NCI-H226 (cell line): ENCODE measurements at places on chromosomes 5 and 9.

- no peak for DNase-seq
Measured at GRCh38 chr9:89505911-89506310, 8.0 kb upstream of the SEMA4D start.

GRCh38 chr5:52453176-52453575 is 334.5 kb upstream of the ITGA1 start:
- DNase-seq, result no peak

DNA sequence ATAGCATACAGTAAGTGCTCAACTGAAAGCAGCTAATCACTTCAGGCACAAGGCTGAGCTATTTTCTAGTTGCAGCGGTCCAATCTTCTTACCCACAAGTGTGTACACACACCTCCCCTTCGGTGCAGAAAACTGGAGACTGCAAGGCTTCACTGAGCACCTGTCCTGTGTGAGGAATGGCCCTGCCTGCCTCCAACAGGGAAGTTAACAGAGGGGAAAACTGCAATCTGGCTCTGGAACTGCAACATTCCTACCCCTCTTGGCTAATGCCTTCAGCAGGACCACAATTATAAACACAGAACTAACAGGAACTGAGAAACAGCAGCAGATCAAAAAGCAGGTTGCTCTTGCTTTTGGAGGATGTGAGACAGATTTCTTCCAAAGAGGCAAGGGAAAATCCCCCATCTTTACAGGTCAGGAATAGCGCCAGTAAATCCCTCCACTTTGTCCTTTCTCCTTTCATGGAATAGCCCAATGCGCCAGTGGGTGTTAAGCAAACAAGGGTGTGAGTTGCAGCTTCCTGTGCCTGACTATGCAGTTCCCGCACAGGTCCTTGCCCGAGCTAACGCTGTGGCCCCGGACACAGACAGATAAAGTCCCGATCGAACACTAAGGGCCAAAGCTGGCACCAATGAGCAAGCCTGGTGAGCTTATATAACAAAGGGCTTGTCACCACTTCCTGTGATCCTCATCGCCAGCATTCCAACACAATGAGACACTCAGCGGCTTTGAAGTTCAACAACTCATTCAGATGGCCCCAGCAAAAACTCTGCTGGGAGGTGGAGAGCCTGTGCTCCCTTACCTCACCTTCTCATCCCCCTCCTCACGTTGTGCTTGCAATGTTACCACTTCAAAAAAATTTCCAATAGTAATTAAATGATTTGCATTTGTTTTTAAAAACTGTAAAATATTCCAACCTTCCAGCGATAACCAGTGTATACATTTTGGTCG is 21.5 kb downstream of the SHB start:
- DNase-seq, result peak; percentile 70

GRCh38 chr9:70486127-70486526 is 71.7 kb upstream of the KLF9 start:
- no peak for DNase-seq

DNA sequence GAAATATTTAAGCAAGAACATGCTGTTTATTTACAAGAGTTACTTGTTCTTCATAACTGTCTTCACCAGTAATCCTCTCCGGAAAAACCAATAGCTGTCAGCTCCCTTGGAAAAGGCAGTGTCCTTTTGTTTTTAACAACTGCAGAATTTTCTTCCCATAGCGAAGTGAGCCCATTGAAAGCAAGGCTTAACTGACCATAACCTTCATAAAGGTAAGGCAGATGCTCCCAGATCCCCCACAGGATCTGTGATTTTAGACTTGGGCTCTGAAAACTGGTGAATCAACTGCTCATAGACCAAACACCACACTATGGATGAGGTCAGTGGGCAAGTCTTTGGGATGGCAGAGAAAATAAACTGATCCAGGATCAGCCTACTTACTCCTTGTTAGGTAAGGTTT is 155.0 kb downstream of the GLIS3 start:
- DNase-seq, result no peak

GRCh38 chr5:161889971-161890370 is 42.1 kb downstream of the GABRA1 start:
- DNase-seq, result no peak

DNA sequence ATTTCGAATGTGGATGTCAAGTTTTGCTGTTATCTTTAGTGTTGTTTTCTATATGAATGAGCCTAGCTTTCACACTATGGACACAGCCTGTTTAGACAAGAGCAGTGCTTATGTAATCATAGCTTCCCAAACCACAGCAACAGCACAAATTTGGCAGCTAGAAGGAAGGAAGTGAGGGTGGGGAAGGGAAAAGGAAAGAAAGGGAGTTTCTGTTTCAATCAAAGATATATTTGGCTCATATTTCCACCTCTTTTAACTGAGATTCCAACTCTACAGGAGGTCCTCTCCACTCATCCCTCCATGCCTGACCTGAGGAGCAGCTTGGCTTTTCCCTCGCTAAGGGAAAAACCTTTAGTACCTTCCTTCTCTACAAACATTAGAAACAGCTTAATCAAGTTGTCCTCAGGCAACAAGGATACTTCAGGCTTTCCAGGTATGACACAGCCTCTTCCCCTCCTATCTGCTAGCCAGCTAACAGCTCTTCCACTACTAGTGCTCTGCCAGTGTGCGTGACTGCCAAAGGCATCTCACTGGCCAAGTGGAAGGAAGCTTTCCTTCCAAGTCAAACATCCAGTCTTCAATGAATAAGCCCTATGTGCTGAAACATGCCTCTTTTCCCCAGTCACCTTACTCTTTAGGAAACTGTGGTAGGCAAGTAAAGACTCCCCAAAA is 268.6 kb upstream of the PTGER4 start:
- DNase-seq, result peak; percentile 88

DNA sequence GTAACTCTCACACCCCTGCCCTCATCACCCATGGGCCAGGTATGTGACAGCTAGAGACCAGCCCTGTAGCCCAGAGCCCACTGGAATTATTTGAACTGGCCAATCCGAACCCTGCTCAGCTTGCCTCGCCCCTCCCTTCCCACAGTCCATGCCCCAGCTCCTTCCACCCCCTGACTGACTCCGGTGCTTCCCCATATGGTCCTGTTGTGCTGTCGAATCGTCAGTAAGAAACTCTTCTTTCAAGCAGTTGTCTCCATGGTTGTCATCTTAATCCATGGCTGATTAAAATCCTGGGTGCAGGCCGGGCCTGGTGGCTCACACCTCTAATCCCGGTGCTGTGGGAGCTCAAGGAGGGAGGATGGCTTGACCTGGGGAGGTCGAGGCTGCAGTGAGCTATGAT is 118.5 kb downstream of the COL23A1 start:
- DNase-seq, result no peak

DNA sequence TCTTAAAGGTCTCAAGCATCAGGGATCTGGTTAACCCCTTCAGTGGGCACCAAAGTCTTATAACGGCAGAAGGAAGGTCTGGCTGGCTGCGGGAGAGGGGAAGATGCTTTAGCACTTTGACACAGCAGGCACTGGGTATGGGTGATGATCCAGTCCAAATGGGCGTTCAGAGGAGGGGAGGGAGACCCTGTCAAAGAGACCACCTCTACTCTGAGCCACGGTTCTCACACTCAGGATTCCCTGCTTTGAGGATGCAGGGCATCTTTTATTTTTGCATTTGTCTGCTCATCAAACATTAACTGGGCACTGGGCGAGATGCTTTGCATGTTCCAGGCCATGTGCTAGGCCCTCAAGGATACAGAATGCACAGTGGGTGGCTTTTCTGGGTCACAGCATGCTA is 204.0 kb downstream of the DAB2IP start:
- DNase-seq, result no peak

DNA sequence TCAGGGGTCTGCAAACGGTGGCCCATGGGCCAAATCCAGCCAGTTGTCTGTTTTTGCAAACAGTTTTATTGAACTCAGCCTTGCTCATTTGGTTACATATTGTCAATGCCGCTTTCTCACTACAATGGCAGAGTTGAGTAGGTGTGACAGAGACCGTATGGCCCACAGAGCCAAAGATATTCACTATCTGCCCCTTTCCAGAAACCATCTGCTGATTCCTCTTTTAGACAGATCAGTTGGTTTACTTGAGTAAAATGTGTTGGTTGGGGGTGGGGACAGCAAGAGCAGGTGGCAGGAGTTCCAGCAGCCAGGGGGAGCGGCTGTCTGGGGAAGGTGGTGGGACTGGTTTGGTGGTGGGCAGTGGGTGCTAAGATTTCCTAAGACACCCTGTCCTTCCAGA is 54.8 kb downstream of the COL27A1 start:
- no peak for DNase-seq

GRCh38 chr9:101508211-101508610 is 25.4 kb upstream of the RNF20 start:
- DNase-seq, result peak; percentile 2

- DNase-seq, result no peak
Measured at GRCh38 chr9:134995792-134996120, 78.0 kb upstream of the FCN1 start.

DNA sequence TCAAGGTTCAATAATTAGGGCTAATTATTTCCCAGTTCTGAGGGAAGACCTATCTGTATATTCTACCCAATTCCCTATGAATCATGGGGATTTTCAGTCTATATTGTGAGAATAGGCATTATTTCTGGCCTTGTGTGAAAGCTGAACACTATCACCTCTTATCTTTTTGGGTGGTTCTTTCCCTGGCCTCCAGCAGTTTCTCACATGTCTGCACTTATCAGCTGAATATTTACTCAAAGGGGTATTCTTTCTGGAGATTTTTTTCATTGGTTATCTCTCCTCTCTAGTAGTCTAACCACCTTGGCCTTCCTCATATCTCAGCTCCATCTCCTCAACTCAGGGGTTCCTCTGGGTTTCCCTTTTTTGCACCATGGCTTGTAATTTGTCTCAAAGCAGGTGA is 64.9 kb upstream of the LIFR start:
- DNase-seq, result peak; percentile 76

GRCh38 chr5:33933723-33934169 is 2.4 kb upstream of the RXFP3 start:
- peak; percentile 5 for DNase-seq

GRCh38 chr5:159630545-159630944 is 285.7 kb upstream of the ADRA1B start:
- no peak for DNase-seq

DNA sequence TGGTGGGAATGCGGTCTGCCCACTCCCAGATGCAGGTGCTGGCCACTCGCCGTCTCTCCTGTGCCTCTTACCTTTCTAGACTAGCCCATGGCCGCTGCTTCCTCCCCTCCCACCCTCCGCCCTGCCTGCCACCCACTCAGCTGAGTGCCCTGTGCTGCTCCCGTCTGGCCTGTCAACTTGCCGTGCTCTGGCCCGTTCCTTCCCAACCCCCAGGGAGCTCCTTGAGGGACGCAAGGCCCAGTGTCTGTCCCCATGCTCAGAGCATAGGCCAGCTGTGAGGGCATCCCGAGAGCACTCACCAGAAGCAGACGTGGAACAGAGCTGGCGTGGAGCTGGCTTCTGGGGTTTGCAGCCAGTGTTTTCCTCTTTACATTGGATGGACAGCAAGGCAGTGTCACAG is 20.2 kb downstream of the HNRNPH1 start:
- no peak for DNase-seq

DNA sequence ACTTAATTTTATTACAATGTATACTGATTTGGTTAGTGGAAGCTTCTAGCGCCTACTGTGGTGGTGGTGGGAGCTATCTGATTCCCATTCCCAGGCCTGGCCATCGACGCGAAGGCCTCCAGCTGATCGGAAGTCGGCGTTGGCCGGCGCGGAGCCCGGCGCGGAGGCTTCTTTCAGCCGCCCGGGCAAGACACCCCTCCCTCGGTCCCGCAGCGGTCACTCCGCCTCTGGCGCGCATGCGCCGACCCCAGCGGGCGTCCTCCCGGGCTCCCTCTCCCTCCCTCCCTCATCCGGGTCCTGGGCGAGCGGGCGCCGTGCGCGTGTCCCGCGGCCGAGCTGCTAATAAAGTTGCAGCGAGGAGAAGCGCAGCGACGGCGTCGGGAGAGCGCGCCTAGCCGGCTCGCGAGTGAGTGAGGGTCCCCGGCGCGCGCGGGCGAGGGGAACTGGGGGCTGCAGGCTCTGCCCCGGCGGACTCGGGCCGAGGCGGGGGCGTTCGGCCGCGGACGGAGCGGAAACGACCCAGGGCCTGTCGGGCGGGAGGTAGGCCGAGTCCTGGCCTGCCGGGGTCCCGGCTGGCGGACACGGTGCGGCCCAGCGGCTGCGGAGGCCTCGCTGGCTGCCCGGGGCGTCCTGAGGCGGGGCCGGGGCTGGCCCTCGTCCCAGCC is at the start of gene SMAD5:
Gene SMAD5, plus strand, starts transcription at position 289 of the 665 bp plus-strand sequence. CDS start 20,916 bp downstream, outside the sequence.
- DNase-seq, result peak; percentile 91

- peak; percentile 98 for DNase-seq
Measured at GRCh38 chr5:127001621-127002296, 28.6 kb downstream of the MARCHF3 start.

DNA sequence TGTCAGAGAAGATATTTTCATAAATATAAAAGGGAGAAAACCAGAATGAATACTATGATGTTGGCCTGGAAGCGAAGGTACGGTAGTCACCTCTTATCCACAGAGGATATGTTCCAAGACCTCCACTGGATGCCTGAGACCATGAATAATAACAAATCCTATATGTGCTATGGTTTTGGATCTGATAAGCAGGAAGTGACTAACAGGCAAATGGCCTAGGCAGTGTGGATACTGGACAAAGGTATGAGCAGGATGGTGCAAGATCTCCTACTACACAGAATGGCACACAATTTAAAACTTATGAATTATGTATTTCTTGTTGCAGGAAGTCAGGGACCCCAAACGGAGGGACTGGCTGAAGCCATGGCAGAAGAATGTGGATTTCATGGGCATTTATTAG is 48.2 kb downstream of the ADAMTS12 start:
- peak; percentile 89 for DNase-seq

- DNase-seq, result no peak
Measured at GRCh38 chr5:135437422-135437795, 9.7 kb downstream of the DCANP1 start.

GRCh38 chr5:87020099-87020934 is 247.4 kb upstream of the RASA1 start:
- no peak for DNase-seq

GRCh38 chr9:109319626-109320241 is 1.1 kb downstream of the EPB41L4B start:
- DNase-seq, result no peak

DNA sequence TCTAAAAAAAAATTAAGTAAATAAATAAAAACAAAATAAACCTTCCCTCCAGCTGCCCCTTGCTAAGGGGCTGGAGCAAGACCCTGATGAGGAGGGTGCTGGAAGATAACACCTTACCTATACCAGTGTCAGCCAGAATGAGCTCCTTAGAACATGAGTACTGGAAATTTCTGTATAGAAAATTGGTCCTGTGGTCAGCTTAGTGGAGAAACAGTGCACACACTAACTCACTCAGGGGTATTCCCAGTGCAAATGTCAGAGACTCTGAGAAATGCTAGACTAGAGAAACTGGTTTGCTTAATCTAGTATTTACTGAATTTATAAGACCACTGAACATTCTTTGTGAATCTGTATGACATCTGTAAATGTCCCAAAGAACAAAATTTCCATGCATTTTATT is 62.1 kb upstream of the CTXN3 start:
- DNase-seq, result no peak

DNA sequence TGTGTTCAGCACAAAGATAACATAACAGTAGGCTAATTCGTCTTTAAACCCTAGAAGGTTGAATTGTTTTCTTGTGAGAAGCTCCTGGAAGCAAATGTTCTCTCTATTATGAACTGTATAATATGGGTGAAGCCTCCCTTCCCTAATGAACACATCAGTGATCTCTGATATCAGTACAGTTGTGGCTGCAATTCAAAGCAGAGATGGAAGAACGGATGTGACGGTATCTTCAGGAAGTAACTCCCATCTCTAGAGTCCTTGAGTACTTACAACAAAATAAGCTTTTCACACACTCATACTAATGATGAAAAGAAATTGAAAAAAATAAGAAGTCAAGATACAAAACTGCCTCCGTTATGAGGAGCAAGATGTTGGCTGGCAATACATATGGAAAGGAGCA is 4.5 kb downstream of the HCN1 start:
- DNase-seq, result no peak
